NCI-H510A (cell line): ENCODE measurements at places on chromosomes 2 and 18.
A peak's percentile ranks its signal among the peaks of the same experiment; 100 is the strongest.

GRCh38 chr2:234422273-234422732, 74.6 kb downstream of the ARL4C start:
- DNase-seq, result no peak

GRCh38 chr2:206457188-206457634, 13.9 kb downstream of the ADAM23 start:
- DNase-seq, result no peak

- no peak for DNase-seq
Measured at GRCh38 chr2:196173505-196173904, 2.1 kb upstream of the STK17B start.

- DNase-seq, result no peak
Measured at GRCh38 chr18:23324056-23324811, 128.9 kb upstream of the RIOK3 start.

- DNase-seq, result no peak
Measured at GRCh38 chr2:106581755-106582147, 94.6 kb downstream of the CD8B2 start.

- DNase-seq, result peak; percentile 67
Measured at GRCh38 chr2:101327863-101328394, 19.4 kb upstream of the RNF149 start.

- DNase-seq, result no peak
Measured at GRCh38 chr2:128187032-128187654, 96.1 kb downstream of the UGGT1 start.

DNA sequence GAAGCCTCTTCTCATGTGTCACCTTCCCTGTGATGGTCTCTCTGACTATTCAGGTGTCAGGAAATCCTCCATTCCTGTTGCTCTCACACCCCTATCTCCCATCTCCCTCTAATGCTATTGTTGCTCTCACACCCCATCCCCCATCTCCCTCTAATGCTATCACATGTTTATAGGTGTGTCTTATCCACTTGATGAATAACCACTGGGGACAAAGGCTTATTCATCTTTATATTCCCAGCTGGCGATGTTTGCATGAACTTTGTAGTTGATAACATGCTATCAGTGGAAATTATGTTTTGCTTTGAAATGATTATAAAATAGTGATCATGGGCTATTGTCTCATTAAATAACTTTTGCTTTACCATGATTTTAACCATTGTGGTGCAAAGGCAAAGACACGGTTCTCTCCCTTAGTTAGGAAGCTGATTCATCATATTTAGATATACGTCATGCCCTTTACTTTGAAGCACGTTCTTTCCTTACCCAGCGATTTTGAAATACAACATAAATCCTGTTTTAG, 220.5 kb downstream of the PMAIP1 start:
- no peak for DNase-seq

GRCh38 chr2:134988994-134989605, 58.1 kb downstream of the MAP3K19 start:
- DNase-seq, result no peak

GRCh38 chr2:177281400-177282180, 17.1 kb upstream of the NFE2L2 start:
- DNase-seq, result no peak

GRCh38 chr2:111919794-111920608, 21.6 kb downstream of the MERTK start:
- DNase-seq, result no peak

DNA sequence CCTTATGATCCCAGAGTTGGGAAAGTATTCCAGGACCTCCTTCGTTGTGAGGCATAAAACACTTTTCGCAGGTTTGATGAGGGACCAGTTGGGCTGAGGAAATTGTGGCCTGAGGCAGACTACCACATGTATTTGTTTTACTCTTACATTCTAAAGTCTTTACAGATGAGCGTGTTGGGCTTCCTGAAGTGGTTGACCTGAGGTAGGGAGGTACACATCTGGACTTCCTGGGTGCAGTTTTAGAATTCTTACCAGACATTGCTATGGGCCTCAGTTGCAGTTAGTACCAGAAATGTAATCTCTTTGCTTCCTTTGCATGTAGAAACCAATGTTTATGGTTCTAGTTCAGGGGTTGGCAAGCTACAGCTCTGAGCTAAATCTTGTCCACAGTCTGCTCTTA, 48.7 kb downstream of the COA5 start:
- DNase-seq, result no peak

GRCh38 chr2:134515137-134515536, 203.7 kb downstream of the TMEM163 start:
- DNase-seq, result no peak

- no peak for DNase-seq
Measured at GRCh38 chr2:156601855-156602551, 165.8 kb downstream of the GPD2 start.

DNA sequence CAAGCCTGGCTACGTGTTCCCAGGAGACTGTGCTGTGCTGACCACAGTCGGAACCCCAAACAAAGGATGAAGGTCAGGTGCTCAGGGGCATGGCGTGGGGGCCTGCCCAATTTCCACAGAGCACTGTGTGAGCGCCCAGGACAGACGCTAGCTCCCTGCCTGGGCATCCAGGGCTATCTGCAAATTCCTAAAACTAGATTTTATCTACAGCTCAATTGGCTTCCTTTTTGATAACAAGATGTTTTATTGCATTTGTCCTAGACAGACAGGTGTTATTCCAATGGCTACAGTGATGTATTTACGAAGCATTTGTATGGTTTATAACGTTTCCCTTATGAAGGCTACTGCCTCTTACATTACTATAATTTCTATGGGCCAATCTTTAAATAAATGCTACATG, 16.0 kb downstream of the PTGR3 start:
- DNase-seq, result no peak

DNA sequence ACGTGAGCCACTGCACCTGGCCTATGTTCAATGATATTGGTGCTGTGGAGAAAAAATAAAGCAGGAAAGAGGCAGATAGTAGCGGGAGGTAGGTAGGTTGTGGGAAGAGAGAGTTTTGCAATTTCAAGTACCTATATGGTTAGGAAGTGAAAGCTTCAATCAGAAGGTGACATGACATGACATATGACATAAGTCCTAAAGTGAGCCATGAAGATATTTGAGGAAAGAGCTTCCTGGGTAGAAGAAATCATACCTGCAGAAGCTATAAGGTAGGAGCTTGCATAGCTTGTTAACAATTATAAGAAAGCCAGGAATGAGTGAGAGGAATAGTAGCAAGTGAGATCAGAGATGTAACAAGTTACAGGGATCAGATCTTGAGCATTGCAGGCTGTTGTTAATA, 4.2 kb downstream of the KIAA1328 start:
- no peak for DNase-seq

GRCh38 chr2:54598347-54599325, 124.8 kb upstream of the EML6 start:
- DNase-seq, result no peak

DNA sequence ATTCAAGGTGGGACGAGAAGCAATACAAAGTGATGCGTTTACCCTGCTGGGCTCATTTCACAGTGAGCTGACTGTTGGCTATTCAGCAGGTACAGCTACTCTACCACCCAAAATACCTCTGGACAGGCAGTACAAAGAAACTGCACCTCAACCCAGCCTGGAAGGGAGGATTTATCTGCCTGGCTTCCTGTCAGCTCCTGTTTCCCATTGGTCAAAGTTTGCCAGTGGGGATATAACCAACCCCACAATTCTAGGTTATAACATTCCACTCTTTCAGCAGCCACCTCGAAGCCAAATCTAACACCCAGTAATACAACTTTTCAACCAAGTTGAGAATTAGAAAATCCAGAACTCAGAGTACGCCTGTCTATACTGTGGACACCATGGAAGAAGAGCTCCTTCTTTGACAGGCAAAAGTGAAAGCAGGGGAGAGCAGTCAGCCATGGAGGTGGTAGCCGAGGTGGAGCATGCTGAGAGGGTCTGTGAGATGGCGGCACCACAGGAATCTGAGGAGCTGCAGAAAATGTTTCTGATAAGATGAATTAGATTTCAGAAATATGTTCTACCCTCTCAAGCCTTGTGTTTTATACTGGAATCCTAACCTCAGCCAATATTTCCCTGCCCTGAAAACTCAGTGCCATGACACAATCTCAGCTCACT, 10.8 kb downstream of the DUSP19 start:
- DNase-seq, result no peak

DNA sequence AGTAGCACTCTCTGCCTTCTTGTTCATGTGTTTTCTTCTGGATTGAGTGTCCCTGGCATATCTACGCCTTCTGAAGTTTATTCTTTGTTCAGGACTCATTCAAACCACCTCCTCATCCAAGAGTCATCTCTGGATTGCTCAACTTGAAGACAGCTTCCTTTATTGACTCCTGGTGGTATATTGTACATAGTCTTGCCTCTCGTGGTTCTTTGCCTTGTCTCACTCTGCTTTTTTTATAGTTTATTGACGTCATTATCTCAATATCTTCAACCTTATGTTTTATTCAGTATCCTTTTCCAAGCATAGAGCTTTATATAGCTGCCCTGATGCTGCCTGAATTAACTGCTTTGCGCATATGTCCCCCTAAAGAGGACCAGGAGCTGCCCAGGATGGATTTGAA, 161.7 kb downstream of the INSIG2 start:
- DNase-seq, result no peak

DNA sequence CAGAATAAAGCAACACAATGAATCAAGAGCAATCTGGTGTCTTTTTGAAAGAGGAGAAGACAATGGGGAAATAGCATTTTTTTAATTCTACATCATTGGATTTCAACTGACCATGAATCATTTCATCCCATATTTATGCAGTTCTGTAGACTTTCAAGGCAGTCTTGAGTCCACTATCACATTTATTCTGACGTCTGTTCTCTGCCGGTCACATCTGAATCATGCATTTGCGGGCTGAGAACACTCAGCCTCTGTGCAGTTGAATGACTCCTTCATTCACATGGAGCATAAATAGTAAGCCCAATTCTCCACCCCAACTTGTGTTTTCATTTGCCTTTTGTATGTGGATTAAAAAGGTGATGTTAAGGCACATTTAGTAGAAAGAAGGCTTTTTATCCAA, 128.2 kb downstream of the AKAIN1 start:
- no peak for DNase-seq
